NCI-H510A treated with DMSO at 0.1 percent for 48 hours (cell line): ENCODE measurements at places on chromosomes 4 and X.

GRCh38 chr4:10866666-10867065, 182.1 kb upstream of the CLNK start:
- DNase-seq = no peak

DNA sequence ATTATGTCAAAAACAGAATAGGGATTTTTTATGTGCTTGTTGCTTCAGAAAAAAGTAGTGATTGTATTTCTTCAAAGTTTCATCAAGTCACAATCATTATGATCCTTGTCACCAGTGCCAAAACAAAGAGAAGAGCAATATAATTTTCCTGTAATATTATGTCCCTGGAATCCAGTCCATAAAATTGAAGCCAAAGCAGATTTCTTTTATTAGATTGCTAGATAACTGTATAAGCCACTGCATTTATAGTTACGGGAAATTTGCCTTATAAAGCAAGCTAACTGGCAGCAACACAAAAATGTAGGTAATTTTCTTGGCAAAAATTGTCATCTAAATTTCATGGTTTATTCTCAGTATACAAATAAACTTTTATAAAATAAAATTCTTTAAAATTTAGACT, 296.1 kb upstream of the ANKRD50 start:
- no peak for DNase-seq

- no peak for DNase-seq
Measured at GRCh38 chr4:33116871-33117270, 2396.7 kb downstream of the PCDH7 start.

DNA sequence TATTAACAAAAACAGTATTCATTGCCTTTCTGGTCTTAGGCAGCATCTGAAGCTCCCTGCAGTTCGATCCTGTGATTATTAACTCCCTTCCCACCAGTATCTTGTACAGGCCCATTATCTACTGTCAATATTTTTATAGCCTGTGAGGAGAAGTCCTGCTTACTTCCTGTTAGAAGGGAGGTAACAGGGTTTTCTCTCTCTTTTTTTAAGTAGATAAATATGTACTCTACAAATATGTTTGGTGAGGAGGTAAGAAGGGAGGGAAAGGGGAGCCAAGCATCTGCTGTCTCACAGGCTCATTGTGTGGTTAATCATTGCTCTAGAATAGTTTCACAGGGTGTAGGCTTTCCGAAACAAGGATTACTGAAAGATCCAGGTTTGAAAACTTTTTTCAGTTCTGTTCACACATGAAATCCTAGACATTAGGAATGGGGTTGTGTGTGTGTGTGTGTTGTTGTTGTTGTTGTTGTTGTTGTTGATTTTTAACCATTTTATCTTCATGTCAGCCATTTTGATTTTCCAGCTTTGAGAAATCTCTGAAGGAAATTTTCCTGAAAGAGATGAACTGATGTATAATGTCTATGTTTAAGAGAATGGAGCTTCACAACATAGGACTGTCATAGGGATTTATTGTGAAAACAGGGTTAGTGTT, 14.2 kb downstream of the ATOH1 start:
- no peak for DNase-seq

DNA sequence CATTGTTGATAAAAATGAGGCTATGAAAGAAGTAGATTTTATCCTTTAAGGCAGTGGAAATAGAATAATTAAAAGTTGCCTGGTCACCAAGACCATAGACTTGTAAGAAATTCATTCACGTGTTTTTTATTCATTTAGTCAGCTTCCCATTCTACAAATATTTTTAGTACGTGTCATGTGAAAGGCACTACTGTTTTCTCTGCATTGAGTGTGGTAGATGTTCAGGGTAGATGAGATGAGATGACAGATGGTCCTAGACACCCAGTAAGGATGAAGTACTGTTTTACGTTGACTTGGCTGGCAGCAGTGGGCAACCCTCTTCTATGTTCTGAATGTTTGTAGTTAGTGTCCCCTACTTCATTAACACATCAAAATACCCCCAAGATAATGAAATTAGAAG, 228.1 kb downstream of the ARHGAP24 start:
- DNase-seq = no peak

GRCh38 chr4:82913305-82913704, 12.8 kb downstream of the THAP9 start:
- no peak for DNase-seq
